ENCODE measurements at places on chromosomes 5 and 9. TPM values are rescaled to one million over a fixed set of nuclear protein-coding genes. Genes with fewer than 3 reads are reported as not detected.

ZNF879 gene
- 0.92 TPM for total RNA-seq

DNA sequence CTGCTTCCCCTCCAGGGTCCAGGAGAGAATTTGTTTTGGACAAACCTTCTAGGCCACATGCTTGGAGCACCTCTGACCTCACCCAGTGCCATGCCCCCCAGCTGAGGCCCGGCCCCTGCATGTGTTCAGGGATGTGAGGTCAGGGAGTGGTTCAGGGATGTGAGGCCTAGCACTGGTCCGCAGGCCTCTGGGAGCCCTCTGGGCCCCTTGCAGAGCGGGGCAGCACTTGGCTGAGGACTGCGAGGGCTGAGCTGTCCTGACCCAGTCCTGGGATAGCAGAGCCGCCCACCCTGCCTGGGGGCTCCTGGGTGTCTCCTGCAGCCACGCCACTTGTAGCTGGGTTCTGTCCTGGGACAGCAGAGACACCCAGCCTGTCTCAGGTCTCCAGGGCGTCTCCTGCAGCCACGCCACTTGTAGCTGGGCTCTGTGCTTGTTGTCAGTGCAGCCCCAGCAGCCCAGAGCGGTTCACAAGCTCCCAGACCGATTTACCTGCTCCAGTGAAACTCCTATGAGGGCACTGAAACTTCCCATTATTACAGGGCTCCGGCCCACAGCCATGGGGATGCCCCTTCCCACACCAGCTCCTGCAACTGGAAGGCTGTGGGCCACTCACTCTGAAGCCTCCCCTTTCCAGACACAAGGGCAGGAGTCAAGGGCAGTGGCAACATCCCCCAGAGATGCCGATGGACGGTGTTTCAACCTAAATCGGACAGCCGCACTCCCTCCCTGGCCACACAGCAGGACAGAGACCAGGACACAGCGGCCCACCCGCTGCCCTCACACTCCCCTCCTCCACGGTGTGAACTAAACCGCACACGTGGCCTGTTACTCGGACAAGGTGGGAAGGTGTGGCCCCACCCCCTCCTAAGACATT is 5.4 kb upstream of the CEP72 start:
- DNase-seq: no peak

LHX3 gene
- not detected for total RNA-seq

TBC1D9B gene
- 25.0 TPM for total RNA-seq

OR1L4 gene
- total RNA-seq: not detected

PCDHGB2 gene
- 0.24 TPM for total RNA-seq

DNA sequence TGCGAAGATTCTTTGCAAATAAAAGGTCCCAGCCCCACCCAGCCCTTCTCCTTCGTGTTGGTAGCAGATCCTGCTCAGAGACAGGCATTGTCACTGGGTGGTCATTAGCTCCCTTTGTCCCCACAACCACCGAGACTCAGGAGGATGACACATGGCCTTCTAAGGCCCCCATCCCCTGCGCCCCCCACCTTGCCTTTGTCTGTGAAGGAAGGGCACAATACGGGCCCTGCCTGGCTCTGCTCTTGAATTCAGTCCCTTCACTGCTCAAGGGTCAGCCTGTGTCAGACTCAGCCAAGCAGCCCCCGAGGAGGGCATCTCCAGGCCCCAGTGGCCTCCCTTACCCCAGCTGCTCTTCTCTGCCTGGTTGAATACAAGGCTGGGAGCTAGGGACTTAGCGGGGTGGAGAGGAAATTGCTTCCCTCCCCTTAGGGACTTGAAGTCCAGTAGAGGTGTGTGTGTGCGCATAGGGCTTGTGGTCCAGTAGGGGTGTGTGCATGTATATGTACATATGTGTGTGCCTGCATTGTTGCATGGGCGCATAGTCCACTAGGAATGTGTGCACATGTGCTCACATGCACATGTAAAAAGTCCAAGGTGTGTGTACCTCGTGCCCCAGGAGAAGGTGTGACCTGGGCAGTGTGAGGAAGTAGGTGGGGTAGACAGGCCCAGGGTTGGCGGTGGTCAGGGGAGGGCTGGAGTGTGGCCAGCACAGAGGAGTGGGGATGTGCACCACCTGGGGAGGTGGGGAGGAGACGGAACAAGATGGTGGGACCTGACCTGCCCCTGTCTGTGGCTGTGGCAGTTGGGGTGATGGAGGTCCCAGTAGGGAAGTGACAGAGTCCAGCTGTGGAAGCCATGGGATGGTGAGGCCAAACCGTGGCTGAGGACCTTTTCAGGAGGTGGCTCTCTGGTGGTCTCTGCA is 59.1 kb downstream of the PHF2 start:
- no peak for DNase-seq

SHC3 gene
- total RNA-seq: 2.3 TPM

DNA sequence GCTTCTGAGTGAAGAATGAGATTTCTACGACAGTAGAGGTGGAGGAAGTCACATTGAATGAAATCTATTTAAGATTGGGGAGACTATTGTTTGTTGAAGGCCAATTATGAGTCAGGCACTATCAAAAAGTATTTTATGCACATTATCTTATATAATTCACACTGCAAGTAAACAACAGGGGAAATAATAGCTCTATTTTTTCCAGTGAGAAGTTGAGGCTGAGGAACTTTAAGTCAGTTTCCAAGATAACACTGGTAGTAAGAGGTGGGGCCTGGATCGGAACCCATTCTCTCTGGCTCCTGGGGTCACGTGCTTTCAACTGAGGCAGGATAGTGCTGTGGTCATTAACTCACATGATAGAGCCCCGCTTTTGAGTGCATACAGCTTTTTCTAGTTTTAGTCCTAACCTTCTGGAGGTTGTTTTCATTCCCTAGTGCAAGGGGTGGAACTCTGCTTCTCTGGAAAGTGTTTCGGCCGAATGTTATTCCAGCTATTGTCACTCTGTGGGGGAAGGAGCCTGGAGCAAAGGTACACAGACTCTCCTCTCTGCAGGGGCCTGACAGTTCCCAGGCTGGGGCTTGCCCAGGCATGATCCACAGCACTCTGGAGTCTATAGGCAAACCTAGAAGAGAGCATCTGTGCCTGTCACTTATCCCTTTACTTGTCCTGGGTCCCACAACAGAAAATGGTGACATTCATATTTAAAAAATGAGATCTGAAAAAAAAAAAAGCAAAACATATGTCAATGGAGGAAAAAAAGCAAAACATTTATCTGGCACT is 352.4 kb upstream of the ACTBL2 start:
- DNase-seq: peak; percentile 65
